ENCODE measurements at places on chromosomes 4 and X.

DNA sequence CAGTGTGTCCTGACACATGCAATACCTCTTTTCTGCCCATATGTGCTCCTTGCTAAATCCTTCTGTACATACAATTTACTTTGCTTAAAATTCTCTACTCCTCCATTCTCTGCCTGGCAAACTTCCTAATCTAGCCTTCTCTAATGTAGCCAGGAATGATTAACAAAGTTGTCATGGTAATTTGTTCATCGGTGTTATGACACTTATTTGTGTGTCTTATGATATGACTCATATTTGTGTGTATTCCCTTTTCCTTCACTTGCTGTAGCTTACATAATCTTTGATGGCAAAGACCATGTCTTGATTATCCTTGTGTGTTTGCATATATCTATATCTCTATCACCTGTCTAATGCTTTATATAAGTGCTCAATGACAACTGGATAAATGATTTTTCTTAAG lies 133.3 kb downstream of the COL25A1 start:
- DNase-seq: no peak

- DNase-seq: no peak
Measured at GRCh38 chr4:2436301-2436700, 17.5 kb downstream of the CFAP99 start.

- no peak for DNase-seq
Measured at GRCh38 chr4:156815717-156816359, 155.8 kb downstream of the PDGFC start.

DNA sequence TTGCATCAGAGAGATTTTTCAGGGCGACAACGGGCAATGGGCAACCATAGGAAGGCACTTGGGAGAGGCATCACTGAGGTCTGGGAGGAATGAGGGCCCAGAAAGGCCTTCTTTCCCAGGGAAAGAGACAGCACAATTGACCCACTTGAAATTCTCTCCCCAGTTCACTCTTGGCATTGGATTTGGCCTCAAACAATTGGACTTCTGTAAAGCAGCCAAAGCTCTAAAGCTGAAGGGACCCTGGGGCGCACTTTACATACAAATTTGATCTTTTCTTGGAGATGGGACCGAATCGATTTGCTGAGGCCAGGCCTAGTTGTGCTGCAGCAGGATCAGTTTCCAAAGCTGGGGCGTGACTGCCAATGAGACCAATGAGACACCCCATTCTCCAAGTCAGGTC lies 3.2 kb downstream of the ARHGAP36 start:
- no peak for DNase-seq

- no peak for DNase-seq
Measured at GRCh38 chr4:137540356-137540755, 8.1 kb upstream of the PCDH18 start.

DNA sequence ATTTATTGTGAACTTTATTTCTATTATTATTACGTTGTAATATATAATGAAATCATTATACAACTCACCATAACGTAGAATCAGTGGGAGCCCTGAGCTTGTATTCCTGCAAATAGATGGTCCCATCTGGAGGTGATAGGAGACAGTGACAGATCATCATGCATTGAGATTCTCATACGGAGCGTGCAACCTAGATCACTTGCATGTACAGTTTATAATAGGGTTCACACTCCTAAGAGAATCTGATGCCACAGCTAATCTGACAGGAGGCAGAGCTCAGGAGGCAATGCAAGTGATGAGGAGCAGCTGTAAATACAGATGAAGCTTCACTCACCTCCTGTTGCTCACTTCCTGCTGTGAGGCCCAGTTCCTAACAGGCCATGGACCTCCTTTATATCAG lies 2170.2 kb downstream of the PCDH7 start:
- DNase-seq: no peak

DNA sequence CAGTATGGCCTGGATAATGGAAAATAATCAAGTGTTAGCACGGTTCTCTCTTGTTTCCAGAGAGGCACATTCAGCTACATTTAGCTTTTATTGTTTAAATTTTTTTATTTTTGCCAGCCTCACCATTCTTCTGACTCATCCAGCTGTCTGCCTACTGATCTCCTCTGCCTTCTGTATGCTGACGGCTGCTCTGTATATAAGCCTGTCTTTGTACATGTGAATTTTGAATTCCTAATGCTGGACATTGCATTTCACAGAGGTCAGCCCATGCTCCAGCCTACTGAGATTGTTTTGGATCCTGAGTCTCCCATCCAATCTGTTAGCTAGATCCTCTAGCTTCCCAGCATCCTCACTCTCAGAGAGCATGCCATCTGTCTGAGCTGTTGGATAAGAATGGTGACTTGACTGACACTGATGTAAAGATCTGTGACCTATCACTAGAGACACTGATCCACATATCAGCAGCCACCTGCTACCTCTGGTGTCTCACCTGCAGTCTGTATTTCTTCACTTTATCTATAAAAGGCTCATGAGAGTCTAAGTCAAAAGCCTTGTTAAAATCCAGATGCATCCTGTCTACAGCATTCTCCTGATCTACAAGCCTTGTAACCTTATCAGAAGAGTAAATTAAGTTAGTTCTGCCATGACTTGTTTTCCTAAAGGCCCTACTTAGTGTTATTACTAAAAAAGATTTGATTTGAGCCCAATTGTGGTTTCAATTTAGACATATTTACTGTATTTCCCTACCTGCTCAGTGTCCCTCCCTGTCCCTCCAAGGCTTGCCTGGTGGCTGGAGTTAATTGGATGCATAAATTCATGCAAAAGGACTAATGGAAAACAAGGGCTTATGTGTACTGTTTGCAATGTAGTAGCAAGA lies 25.6 kb upstream of the ARHGAP36 start:
- no peak for DNase-seq

DNA sequence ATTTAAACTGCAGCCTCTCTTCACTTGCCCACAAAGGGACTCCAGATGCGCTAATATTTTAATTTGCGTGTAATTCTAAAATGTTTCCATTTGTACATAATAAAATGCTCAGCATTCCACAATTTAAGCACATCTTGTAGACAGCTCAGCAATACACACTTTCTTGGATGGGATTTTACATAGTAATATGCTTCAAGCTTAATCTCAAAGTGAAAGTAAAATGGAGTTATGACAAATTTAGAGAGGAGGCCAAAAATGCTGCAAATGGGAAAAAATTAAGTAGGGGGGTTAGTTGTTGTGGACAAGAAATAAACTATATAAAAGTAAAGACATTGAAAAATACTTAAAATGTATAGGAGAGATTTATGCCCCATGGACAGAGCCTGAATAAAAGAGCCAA lies 149.1 kb downstream of the FBXO8 start:
- DNase-seq: no peak

GRCh38 chr4:86493460-86493859 lies 100.7 kb upstream of the PTPN13 start:
- DNase-seq: no peak

DNA sequence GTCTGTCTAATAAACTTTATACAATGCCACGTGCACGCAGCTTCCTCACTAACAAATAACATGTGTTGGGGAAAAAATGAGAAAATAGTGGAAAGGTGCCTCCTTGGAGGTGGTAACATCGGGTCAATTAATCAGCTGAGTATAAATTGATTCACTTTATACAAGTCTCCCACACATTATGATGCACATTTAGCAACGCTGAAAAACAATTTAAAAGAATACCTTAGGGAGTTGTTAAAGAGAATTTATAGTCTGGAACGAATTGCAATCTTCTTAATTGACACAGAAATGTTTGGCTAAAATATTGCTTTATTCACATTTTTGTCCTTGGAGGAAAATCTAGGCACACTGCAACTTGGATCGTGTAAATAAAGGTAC lies 84.2 kb downstream of the HPRT1 start:
- no peak for DNase-seq

GRCh38 chrX:141467442-141467841 lies 117.1 kb downstream of the SPANXA1 start:
- no peak for DNase-seq

DNA sequence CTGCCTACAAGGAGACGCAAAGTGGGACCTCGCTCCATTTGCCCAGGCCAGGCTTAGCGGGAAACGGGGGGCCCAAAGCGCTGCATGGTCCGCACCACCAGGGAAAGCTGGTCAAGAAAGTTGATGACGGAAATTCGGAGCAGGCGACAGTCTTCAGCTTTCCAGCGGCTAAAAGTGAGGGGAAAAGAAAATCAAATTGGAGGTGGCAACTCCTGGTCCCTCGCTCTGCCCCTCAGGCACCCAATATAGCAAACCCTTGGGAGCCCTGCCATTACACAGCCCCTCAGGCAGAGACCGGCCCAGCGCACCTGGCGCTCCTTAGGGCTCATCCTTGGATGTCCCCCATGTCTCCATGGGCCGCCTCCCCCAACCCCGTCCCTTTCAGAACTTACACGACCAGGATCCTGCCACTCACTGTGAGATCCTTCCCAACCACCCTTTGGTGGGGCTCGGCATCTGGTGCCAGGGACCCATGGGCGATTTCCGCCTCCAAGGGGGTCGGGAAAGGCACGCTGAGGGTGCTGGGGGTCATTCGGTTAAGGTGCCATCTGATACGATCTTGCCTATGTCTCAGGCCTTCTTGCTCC lies 1.1 kb downstream of the LAGE3 start:
- DNase-seq: no peak

GRCh38 chr4:3803946-3804345 lies 37.8 kb downstream of the ADRA2C start:
- no peak for DNase-seq

DNA sequence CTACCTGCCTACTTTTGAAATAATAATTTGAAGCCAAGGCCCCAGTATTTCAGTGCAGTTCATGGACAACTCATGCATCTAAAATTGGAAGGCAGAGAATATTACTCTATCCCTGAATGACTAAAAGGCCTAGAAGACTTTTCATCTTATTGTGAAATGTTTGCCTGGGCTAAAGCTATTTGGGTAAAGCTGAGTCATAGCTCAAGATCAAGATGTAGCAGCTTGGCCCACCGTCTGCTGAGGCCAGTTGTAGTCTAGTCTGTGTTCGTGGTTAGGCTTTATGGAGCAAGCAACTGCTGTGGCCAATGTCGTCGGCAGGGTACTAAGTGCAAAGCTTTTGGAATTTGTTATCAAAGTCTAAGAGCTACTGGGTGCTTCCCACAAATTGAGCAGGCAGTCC lies 929.1 kb downstream of the RAB28 start:
- DNase-seq: no peak

DNA sequence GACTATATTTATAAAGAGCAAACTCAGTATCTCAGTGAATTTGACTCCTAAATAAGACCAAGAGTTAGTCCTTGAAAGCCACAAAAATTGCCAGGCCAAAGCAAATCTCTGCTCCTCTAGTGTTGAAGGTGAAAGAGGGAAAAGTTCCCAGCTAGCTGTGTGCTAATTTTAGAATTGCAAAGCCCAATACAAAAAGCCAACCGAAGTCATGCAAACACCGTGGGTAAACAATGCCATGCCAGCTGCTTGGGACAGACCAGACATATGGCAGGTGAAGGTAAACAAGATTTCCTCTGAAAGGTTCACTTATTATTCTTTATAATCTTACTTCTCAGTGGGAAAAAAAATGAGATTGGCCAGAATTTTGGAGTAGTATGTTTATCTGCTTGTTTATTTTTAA lies 80.5 kb upstream of the LNX1 start:
- DNase-seq: no peak

Data from thoracic aorta (tissue), 2 donors.